ACHN (cell line): ENCODE measurements at places on chromosomes 4 and X.
A peak's percentile ranks its signal among the peaks of the same experiment; 100 is the strongest.

DNA sequence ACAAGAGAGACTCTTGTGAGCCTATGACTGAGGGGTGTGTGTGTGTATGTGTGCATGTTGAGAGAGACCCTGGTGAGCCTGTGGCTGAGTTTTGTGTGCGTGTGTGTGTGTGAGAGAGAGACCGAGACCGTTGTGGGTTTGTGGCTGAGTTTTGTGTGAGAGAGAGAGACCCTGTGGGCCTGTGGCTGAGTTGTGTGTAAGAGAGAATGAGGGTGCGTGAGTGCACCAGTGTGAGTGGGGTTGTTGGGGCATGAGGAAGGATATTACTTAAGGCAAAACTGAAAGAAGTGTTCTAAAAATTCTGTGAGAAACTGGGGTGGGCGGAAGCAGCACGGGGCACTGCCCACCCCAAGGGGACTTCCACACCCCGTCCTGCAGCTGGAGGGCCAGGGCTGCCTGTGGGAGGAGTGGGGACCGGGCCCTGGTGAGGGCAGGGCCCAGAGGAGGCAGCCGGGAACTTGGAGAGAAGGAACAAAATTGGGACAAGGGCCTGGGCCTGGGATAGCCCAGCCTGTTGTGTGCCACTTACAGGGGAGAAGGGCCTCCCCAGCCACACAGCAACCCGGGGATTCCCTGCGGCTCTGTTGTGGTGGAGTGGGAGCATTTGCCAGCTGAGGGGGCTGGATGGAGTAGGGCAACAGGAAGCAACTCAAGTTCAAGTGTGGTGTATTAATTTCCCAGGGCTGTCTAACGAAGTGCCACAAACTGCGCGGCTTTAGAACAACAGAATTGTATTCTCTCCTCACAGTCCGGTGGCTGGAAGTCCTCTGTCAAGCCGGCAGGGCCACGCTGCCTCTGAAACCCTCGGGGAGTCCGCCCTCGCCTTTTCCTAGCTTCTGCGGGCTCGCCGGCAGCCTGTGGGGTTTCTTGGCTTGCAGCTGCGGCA, 22.1 kb downstream of the TMEM131L start:
- DNase-seq, result no peak

DNA sequence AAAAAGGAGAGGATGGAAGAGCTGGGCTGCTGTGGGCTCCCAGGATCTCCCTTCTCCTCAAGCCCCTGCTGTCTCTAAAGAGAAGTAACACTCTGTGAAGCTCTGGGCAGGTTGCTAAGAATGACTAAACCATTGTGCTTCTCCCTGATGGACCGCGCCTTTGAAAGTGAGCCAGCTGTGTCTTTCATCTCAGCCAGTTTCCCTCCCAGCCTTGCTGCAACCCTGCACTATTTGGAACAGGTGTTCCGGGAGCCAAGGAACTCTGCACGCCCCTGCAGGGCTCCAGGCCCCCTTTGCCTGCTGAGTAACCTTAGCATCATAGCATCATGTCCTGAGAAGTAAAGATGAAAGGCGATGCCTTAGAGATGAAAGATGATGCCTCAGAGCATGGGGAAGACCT, 39.7 kb downstream of the SMIM20 start:
- no peak for DNase-seq

- no peak for DNase-seq
Measured at GRCh38 chrX:150477371-150477770, 91.0 kb upstream of the MTM1 start.

DNA sequence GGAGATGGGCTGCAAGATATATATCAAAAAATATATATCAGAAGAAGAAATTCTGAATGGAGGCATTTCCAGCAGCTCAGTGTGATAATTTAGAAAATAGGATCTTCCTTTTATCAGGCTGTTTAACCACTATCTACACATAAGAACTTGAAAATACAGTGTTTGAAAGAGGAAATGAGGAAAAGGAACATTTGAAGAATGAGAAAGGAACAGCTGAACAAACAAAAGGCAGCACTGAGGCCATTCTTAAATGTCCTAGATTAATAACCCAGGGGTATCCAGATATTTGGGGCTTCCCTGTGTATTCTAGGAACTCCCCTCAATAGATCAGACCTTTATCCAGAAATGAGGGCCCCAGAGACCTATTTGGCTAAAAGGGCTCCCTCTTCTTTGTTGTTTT, 4.1 kb downstream of the SLC39A8 start:
- no peak for DNase-seq

DNA sequence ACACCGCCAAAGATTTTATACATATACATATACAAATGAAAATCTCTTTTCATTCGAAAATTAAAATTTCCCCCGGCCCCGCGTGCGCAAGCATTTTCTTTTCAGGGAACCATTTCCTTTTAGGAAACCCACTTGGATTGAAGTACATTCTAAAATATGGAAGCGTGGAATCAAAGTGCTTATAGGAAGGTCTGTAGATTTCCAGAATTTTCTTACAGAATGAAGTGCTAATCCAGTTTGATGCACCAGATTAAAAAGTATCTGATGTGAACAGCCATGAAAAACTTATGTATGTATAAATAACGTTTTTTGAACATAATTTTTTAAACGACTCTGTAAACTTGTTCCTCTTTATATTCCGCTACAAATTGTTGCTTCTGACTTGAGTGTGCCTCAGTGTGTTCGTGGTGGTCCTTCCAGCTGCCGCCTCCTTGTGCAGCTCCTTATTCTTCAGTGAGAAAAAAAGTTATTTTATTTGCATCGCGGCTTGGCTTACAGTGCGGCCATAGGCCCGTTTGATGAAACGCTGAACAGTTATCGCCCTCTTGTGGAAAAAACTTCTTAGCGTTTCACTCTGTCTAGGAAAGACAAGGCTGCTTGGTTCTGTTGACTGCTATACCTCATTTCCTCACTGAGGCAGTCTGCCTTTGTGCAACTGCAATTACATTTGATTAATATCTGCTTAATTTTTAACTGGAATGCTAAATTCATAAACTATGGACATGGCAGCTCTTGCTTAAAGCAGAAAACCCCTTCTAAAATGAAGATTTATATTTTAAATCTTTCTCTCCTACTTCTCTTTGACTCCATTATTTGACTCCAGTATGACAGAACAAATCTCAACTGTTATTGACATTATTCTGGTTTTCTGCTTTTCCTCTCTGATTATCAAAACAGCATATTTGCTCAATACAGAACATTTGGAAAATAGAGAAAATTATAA, 4.7 kb upstream of the NKX6-1 start:
- peak; percentile 72 for DNase-seq
